ENCODE measurements at places on chromosomes 12 and 14.

GRCh38 chr14:34165847-34166350, 215.0 kb upstream of the EGLN3 start:
- no peak for DNase-seq
- H3K27me3 ChIP-seq = no peaks in the 10 kb centered on the region
- H3K4me1 ChIP-seq = no peaks in the 10 kb centered on the region
- no peak overlapping the region for H3K27ac ChIP-seq
- H3K36me3 ChIP-seq = no peaks in the 10 kb centered on the region
- no peak overlapping the region for H3K4me3 ChIP-seq

DNA sequence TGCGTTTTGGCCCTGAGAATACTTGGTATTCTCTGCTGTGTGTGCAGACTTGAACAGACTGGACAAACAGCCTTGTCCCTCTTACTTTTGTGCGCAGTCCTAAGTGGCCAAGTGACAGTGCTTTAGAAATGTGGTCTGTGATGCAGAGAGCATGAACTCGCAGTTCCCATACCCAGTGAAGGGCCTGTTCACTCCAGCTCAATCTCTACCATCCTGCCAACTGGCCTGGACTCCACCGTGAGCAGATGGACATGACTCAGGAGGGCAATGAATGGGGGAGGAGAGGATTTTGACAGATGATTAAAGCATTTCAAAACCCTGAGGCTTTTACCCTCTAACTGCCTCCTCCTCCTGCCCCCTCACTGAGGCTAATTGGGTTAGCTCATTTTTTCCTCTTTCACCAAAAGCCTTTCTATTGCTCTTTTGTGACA, 62.5 kb upstream of the PYGL start:
- no peak overlapping the region for H3K4me3 ChIP-seq
- H3K36me3 ChIP-seq = no peaks in the 10 kb centered on the region
- H3K4me1 ChIP-seq = no peaks in the 10 kb centered on the region
- H3K27me3 ChIP-seq = no peaks in the 10 kb centered on the region
- no peak for DNase-seq
- H3K27ac ChIP-seq = no peak overlapping the region

DNA sequence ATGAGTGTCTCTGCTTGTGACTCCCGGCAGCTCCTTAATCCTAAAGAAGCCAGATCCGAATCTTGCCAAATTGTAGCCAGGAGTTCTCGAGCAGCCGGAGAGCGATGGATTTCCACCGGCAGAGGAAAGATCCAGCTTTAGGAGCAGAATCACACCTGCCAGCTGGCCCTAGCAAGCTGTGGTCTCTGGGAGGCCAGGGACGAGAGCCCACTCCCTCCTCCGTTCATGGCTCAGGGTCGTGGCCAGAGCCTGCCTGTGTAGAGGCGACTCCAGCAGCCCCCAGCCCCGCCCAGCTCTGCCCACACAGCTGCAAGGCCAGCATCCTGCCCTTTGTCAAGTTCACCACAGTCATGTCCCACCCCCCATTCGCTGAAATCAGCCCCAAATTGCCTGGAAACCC, 121.0 kb downstream of the SCARB1 start:
- no peak for DNase-seq
- H3K36me3 ChIP-seq = no peaks in the 10 kb centered on the region
- no peaks in the 10 kb centered on the region for H3K4me1 ChIP-seq
- no peak overlapping the region for H3K27ac ChIP-seq

GRCh38 chr14:86521843-86522242, 991.9 kb downstream of the FLRT2 start:
- H3K27ac ChIP-seq = no peak overlapping the region
- H3K4me3 ChIP-seq = no peak overlapping the region
- no peak for DNase-seq

DNA sequence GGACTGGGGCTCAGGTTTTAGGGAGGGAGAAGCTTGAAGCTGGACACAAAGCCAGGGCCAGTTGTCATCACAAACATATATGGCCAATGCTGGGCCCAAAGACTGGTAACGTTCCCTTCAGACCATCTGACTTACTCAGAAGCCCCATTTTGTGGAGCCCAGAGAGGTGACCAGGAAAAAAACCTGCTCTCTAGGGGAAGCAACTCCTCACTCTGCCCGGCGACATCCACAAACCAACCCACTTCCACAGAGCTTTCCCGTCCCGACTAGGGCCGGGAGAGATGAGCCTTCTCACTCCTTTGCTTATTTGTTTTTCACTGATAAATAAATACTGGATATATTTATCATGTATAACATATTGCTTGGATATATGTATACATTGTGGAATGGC, 180.9 kb upstream of the RTL1 start:
- H3K4me1 ChIP-seq = no peaks in the 10 kb centered on the region
- no peak overlapping the region for H3K4me3 ChIP-seq

- H3K4me3 ChIP-seq = no peak overlapping the region
- no peak overlapping the region for H3K27ac ChIP-seq
- no peaks in the 10 kb centered on the region for H3K4me1 ChIP-seq
- DNase-seq = no peak
- H3K36me3 ChIP-seq = no peaks in the 10 kb centered on the region
Observed at GRCh38 chr12:22765421-22766130, 140.6 kb downstream of the ETNK1 start.

- no peaks in the 10 kb centered on the region for H3K27me3 ChIP-seq
- no peak overlapping the region for H3K4me3 ChIP-seq
- H3K36me3 ChIP-seq = no peaks in the 10 kb centered on the region
- no peaks in the 10 kb centered on the region for H3K4me1 ChIP-seq
Observed at GRCh38 chr14:99232714-99233214, 39.2 kb downstream of the BCL11B start.

- no peaks in the 10 kb centered on the region for H3K4me1 ChIP-seq
- H3K27me3 ChIP-seq = no peaks in the 10 kb centered on the region
- H3K4me3 ChIP-seq = no peak overlapping the region
- no peak overlapping the region for H3K27ac ChIP-seq
Observed at GRCh38 chr14:23640524-23641141, 4.5 kb downstream of the DHRS2 start.

DNA sequence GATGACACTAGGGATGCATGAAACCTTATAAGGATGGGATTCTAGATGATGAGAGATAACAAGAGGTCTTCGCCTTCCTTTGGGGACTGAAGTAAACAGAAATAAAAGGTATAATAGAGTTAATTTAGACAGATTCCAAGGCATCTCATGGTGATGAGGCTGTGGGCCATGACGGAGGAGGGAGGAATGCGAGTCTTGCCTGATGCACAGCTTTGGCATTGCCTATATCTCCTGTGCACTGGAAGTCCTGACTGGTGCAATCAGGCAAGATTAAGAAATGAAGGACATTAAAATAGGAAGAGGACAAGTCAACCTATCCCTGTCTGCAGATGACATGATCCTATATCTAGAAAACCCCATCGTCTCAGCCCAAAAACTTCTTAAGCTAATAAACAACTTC, 526.4 kb upstream of the LMO3 start:
- H3K4me1 ChIP-seq = no peaks in the 10 kb centered on the region
- H3K27ac ChIP-seq = no peak overlapping the region
- H3K4me3 ChIP-seq = no peak overlapping the region
- H3K36me3 ChIP-seq = no peaks in the 10 kb centered on the region
- DNase-seq = no peak
- H3K27me3 ChIP-seq = no peaks in the 10 kb centered on the region

DNA sequence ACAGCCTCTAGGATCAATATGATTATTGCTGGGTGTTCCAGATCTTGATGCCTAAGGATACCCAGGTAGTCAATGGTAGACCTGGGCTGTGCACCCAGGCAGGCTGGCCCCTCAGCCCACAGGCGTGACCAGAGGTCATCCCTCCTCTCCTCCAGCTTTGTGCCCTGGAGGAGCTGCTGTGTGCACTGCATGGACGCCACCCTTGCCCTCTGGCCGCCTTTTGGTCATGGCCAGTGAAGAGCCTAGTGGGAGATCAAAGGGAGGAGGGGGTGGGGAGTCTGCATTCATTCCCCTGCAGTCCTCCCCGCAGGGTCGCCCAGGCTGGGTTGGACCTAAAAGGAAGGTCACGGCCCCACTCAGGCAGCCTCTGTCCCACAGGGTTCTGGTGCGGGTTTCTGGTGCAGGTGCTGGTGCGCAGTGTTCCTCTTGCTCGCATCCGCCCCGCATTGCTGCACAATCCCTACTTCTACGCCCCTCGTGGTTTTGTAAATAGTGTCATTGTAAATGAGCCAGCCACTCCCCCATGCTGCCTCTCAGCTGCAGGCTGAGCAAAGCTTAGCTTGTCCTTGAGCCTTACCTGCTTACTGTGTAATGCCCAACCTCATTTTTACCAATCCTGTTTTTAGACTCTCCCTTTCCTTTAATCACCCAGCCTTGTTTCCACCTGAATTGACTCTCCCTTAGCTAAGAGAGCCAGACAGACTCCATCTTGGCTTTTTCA, 55.3 kb downstream of the PSMA6 start:
- no peaks in the 10 kb centered on the region for H3K4me1 ChIP-seq
- DNase-seq = no peak
- H3K27ac ChIP-seq = no peak overlapping the region
- H3K4me3 ChIP-seq = no peak overlapping the region
- H3K27me3 ChIP-seq = no peaks in the 10 kb centered on the region

All from MM.1S (cell line).